IMR-90 (cell line): ENCODE measurements at places on chromosomes 7 and 10. TPM values are rescaled to one million over a fixed set of nuclear protein-coding genes. Genes with fewer than 3 reads are reported as not detected.
A peak's percentile ranks its signal among the peaks of the same experiment; 100 is the strongest.

Gene GTF2IRD1
- 4.1 and 5.0 TPM in 2 replicates for total RNA-seq

Gene RET
- total RNA-seq, result 0.18 and 0.28 TPM in 2 replicates

Gene GRM8
- total RNA-seq, result not detected in 2 replicates

Gene RELN
- total RNA-seq, result 19.4 and 23.7 TPM in 2 replicates

Gene INHBA
- total RNA-seq, result 112 and 133 TPM in 2 replicates

Gene GRM3
- not detected in 2 replicates for total RNA-seq

Gene ZNF804B
- total RNA-seq, result not detected in 2 replicates

Gene APBB1IP
- not detected in 2 replicates for total RNA-seq

DNA sequence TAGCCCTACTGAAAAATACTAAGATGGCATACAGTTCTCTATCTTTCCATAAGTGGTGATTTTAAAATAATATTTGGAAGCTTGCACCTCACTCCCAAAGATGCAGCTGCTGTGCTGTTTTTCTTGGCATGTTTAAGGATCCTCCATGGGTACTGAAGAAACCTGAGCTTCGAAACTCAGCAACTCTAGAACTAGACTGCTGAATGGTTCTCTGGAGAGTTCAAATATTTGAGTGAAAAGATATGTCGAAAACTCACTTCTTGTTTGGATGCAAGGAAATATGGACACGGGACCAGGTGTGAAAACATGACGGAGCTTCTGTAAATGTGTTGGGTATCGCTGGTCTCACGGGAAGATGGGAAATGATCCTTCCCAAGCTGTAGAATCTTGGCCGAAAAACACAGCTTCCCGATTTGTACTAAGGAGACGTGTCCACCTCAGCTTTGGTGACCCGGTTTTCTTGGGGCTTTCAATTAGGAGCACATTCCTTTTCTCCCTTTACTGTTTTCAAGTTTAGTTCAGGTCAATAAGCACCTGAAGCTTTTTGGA is 543.8 kb upstream of the NRP1 start:
- no peak overlapping the region for H3K27ac ChIP-seq
- no peak overlapping the region for H3K4me3 ChIP-seq
- peaks cover 3% of the 10 kb centered on the region for H3K27me3 ChIP-seq
- H3K36me3 ChIP-seq, result no peaks in the 10 kb centered on the region
- no peak for DNase-seq

GRCh38 chr10:30882281-30882680 is 149.4 kb downstream of the ZNF438 start:
- H3K27me3 ChIP-seq, result no peaks in the 10 kb centered on the region
- H3K36me3 ChIP-seq, result no peaks in the 10 kb centered on the region
- H3K4me1 ChIP-seq, result peaks cover 1% of the 10 kb centered on the region; the same call in 1 of the 2 replicates

DNA sequence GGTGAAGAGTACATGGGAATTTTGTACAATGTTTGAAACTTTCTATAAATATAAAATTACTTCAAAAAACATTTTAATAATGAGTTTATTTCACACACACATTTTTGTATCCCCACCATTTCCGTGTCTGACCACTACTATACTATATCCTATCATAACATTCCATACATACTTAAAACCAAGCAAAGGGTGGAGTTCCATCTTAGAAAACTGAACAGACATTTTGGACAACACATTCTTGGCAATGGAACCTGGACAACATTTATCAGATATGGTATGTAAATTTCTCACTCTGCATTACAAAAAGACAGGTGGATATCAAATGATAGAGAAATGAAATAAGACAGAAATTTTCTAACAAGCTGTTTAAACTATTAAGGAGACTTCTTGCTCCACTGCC is 168.9 kb downstream of the TWIST1 start:
- H3K4me3 ChIP-seq, result no peak overlapping the region
- no peaks in the 10 kb centered on the region for H3K36me3 ChIP-seq
- DNase-seq, result no peak
- H3K4me1 ChIP-seq, result no peaks in the 10 kb centered on the region
- H3K27me3 ChIP-seq, result no peaks in the 10 kb centered on the region
- no peak overlapping the region for H3K27ac ChIP-seq

- H3K27me3 ChIP-seq, result no peaks in the 10 kb centered on the region
- no peak overlapping the region for H3K4me3 ChIP-seq
- H3K27ac ChIP-seq, result no peak overlapping the region
- H3K36me3 ChIP-seq, result no peaks in the 10 kb centered on the region
Observed at GRCh38 chr10:36437367-36437766, 688.0 kb upstream of the ANKRD30A start.

DNA sequence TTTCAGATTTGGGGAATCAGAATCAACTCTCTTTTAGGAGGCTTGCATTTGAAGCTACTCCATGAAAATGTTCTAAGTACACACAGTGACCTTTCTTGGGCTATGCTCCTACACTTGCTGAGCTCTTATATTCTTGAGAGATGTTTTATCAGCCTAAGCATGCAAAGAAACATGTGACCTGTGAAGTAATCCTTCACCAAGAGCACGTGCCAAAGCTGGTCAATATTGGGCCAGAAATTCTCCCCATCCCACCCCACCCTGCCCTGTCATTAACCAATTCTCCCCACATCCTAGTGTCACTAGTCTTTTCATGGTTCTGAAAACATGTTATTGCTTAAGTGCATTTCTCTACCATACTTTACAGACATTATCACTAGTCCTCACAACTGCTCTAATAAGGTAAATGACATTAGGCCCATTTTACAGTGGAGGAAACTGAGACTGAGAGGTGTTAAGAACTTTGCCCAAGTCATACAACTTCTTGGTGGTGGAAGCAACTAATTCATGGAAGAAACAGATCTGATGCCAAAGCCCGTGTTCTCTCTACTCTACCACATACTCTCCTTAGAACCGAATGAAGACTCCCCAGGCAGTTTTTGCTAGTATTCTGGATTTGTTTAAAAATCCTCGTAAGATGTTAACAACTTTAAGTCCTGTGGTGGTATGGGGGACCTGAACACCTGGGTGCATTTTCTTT is 200.6 kb downstream of the PTEN start:
- peaks cover 27% of the 10 kb centered on the region for H3K4me1 ChIP-seq
- H3K4me3 ChIP-seq, result no peak overlapping the region
- H3K36me3 ChIP-seq, result no peaks in the 10 kb centered on the region
- peak overlapping the region; percentile 65; the same call in 1 of the 2 replicates for H3K27ac ChIP-seq

DNA sequence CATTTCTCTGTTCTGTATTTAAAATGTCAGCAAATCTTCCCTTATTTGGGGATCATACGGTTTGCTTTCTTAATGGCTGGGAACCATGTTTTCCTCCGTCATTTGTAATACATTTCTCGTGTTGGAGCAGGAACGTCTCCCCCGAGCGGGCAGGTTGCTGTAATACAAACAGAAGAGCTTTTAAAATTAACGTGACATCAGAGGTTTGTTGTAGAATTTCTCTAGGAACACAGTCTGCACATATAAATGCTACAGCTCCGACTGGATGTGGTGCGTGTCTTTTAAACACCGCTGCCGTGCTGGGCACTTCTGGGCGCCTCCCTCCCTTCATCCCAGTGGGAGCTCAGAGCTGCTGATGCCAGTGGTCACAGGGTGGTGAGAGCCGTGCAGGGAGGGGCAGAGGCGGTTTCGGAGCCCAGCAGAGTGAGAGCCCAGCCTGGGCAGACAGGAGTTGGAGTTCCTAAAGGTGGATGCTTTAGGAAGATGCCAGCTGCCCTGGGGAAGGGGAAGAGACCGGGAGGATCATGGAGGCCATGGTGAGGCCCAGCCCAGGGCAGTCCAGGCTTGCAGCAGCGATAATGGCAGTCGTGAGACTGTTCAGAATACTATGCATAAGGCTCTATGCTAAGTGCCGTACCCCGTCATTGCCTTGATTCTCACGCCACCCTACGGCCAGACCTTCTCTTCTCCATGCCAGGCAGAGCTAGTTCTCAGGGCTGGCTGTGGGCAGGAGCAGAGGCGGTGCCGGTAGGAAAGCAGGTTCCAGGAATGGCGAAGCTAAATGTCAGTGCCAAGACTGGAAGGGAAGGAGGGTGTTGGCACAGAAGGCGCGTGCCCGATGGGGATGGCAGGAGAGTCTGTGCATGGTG is 96.2 kb downstream of the GLRX3 start:
- no peaks in the 10 kb centered on the region for H3K27me3 ChIP-seq
- no peak for DNase-seq
- no peak overlapping the region for H3K4me3 ChIP-seq
- H3K36me3 ChIP-seq, result no peaks in the 10 kb centered on the region

- H3K36me3 ChIP-seq, result peaks cover 45% of the 10 kb centered on the region; the same call in 1 of the 2 replicates
- no peaks in the 10 kb centered on the region for H3K27me3 ChIP-seq
- H3K4me3 ChIP-seq, result no peak overlapping the region
- H3K4me1 ChIP-seq, result peaks cover 8% of the 10 kb centered on the region
- H3K27ac ChIP-seq, result no peak overlapping the region
Observed at GRCh38 chr7:100471021-100471420, 7.0 kb upstream of the SPACDR start.

DNA sequence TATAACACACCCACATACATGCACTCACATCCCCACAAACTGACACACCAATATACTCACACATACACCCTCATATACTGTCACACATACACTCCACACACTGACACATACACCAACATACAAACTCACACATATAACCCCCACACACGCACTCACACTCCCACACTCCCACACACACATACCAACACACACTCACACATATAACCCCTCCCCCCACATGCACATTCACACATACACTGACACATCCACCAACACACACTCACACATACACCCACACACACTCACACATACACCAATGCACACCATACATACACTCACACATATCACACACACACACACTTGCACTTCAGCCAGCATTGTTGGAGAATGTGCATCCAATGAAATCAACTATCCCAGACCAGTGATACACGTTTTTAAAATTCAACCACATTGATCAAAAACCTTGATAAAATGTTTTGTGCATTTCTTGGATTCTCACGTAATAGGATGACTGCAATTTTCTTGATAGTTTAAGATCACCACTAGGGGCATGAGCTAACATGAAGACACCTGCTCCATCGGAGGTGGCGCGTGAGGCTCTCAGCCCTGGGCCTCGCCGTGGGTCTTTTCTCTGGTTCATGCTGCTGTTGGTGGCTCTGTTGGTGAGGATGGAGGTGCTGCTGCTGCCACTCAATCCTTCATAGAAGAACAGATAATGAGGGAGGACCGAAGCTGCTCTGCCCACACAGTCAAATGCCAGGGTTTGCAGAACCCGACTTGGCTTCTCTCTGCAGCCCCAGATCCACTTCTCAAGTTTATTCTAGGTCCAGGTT is 32.1 kb upstream of the CHST15 start:
- H3K27ac ChIP-seq, result no peak overlapping the region
- no peak for DNase-seq
- no peaks in the 10 kb centered on the region for H3K27me3 ChIP-seq
- H3K4me1 ChIP-seq, result no peaks in the 10 kb centered on the region

DNA sequence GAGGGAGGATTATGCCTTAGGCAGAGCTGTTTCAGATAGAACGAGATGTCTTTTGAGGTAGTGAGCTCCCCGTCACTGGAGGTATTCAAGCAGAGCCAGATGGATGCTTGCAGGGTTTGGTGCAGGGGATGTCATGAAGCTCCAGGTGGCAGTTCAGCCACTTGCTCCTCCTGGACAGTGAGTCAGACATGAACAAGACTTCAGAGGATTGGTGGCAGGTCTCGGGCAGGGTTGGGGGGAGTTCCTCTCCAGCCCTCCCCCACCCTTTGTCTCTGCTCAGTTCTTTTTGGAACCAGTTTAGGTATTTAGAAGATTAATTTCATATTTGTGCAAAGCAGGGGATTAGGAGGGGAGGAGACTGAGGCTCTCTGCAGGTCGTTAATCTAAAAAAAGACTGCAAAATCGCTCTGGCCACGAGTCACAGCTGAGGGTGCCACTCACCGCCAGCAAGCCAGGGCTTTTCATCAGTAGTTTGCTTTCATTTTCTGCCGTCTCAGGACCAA is 21.5 kb upstream of the MYL10 start:
- H3K36me3 ChIP-seq, result no peaks in the 10 kb centered on the region
- DNase-seq, result no peak
- H3K27me3 ChIP-seq, result peaks cover 38% of the 10 kb centered on the region
- H3K4me1 ChIP-seq, result peaks cover 3% of the 10 kb centered on the region; the same call in 1 of the 2 replicates

DNA sequence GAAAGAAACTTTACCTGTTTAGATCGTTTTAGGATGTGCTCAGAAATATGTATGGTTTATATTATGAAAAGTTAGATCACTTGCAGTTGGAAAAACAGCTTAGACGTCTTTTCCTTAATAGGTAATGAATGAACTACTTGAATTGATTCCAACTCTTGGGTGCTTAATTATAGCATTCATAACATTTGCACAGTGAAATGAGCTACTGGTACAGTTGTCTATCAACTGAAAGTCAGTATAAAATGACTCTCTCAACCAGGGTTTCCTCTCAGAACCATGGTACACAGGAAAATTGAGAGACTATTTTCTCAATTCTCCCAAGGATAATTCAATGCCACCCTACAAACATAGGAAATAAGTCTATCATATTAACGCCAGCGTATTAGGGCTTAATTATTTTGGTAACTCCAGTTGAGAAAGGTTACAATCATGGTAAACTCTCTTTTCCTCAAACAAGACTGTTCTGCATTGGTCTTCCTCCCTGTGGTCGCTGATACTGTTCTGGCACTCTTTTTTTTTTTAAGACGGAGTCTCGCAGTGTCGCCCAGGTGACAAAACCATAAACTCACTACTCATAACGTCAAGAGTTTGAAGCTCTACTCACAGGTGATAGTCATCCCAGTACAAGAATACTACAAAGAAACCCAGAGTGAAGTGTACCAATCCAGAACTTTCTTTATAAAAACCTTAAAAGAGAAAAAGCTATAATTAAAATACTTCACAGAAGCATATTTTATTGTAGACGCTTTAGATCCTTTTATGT is 2.0 kb downstream of the ANLN start:
- DNase-seq, result peak; percentile 24

- no peak for DNase-seq
- no peaks in the 10 kb centered on the region for H3K4me1 ChIP-seq
- no peak overlapping the region for H3K4me3 ChIP-seq
- H3K27me3 ChIP-seq, result no peaks in the 10 kb centered on the region
Observed at GRCh38 chr10:72682638-72683037, 9.3 kb upstream of the MCU start.
